ENCODE measurements at places on chromosomes 7 and 10. TPM values are rescaled to one million over a fixed set of nuclear protein-coding genes. Genes with fewer than 3 reads are reported as not detected.

DNA sequence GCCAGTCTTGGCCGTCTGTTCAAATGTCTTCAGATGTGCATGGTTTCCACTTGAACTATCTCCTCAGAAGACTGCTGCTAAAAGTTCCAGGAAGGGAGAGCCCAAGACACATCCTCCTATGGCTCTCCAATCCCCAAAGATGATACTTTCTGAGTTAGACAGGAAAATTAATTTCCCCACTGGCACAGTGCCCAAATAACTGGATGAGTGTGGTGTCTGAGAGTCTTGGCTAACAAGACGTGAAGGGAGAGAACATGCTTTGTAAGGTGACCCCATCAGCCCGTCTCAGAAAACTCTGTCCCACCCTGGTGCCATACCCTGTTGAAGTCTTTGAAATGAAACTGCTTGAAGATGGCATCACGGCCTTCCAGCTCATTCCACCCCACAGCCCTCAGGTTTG is 2.9 kb downstream of the PCBD1 start:
- no peak for DNase-seq

GRCh38 chr10:62610649-62611229 is 193.8 kb upstream of the ADO start:
- DNase-seq, result peak; percentile 82

GRCh38 chr7:99551334-99551733 is 580 bp downstream of the FAM200A start:
- no peak for DNase-seq

GRCh38 chr10:6503171-6503570 is 76.9 kb downstream of the PRKCQ start:
- DNase-seq, result no peak

DNA sequence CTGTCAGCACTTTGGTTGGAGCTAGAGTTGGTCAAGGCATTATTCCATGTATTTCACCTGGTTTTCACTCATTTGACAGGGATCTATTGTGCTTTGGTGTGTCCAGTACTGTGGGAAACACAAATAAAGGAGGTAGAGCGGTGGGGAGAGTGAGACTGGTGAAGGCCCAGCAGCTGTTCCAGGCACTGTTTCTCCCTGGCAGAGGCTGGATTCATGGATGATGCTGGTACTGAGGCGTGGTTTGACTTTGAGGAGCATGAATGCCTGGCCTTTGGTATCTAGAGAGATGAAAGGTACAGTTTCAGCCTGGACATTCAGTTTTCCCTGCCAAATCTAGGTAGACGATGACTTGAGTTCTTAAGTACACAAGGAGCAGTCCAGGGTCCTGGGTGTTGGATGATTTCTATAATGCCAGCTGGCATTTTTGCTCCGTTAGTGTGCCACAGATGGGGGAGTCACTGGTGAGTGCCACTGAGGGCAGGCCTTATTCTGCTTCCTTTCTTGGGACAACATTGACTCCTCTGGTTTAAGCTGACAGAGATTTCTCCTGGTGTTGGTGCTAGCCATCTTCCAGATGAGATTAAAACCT is 162.2 kb upstream of the BMPER start:
- DNase-seq, result no peak

DNA sequence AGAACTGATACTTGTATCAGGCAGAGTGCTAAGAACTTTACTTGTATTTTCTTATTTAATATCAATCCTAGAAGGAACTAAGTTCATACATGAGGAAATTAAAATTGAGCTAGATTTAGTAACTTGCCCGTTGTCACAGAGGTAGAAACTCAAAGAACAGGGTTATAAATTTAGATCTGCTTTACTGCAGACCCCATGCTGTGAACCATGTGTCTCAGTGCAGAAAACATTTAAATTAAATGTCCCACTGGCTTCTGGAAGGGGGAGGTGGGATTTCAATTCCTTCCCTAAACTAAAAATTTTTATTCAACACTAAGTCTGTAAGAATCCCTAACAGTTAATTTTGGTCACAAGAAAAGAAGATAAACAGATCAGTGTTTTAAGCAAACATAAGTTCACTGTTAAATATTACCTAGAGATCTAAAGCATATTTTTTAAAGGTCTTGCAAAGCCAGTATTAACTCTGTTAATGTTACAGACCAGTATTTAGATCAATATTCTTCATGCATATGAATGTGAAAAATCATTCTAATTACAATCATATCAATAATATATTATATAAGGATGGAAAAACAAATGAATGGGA is 23.1 kb downstream of the WASL start:
- DNase-seq, result no peak

DNA sequence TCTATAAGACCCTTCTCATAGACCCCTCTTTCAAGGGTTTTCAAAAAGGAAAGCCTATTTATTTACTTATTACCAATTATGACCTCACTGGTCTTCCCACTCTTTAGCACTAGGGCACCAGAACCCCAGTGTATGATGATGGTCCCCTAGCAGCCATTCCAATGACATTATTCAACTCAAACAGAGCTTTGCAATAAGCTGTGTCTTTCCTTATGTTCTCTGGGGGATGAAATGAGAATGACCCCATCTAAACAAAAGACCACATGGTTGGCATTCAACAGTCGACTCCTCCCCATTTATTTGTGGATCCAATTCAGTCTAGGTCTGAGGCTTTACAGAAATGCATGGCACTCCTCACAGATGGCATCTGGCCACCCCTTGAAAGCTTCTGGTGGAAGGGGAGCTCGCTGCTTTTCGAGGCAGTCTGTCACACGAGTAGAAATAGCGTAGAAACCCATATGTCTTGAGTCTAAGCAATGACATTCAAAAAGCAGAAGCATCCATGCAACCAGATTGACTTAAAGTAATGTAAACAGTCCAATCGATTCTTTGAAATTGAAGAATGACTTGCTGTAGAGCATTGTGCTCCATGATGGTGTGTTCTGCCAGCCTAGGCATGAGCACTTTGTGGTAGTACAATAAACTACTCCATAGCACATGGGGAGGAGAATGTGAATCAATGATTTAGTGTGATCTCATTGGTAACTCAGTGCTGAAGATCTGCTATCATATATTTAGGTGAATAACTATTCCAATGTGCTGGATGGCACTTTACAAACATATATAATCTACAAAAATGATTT is 29.8 kb downstream of the NRP1 start:
- no peak for DNase-seq

DNA sequence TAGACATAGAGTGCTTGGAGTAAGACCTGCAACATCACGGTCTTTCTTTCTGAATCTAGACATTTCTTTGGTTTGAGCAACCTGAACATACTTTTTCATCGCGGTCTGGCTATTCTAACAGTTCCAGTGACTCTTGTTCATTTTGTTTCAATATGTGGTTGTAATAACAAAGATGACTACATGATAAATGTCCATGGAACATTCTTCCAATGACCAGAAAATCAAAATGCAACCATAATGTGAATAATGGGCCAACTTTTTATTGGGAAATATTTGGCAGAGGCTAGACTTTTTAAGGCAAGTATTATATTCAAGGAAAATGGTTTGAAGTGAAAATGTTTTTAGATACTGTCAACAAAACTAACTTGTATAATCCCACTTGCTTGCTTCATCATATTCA is 282.5 kb downstream of the INHBA start:
- no peak for DNase-seq

GRCh38 chr10:13776861-13777311 is 190.1 kb downstream of the PRPF18 start:
- DNase-seq, result no peak

DNA sequence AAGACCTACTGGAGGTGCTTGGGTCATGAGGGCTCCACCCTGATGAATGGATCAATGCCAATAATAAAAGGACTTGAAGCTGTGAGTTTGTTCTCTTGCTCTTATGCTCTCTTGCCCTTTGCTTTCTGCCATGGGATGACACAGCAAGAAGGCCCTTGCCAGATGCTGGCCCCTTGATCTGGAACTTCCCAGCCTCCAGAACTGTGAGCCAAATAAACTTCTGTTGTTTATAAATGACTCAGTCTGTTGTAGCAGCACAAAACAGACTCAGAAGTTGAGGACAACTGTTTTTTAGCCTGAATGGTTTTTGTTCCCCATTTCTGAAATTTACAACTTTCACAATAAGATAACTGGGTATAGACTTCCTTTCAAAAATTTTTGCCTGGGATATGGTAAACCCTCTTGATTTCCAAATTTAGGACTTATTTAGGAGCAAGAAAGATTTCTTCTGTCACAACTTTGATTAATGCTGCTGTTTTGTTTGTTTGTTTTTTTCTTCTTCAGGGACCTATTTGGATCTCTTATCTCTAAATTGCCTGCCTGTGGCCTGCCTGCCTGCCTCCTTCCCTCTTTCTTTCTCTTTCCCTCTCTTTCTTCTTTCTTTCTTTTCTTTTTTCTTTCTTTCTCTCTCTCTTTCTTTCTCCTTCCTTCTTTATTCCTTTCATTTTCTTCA is 12.1 kb downstream of the ENTPD1 start:
- no peak for DNase-seq

DNA sequence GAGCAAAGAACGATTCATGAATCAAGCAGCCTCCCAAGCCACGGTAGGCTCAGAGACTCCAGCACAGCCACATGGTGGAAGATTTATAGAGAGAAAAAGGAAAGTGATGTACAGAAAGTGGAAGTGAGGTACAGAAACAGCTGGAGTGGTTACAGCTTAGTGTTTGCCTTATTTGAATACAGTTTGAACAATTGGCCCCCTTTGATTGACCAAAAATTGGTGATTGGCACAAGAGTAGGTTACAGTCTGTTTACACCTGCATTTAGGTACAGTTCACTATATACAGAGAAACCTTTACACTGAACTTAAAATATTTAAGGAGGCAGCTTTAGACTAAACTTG is 136.4 kb upstream of the ASAH2 start:
- no peak for DNase-seq

GRCh38 chr7:157139810-157140510 is 1.2 kb downstream of the UBE3C start:
- no peak for DNase-seq

GRCh38 chr10:113067501-113067900 is 117.5 kb downstream of the TCF7L2 start:
- DNase-seq, result no peak

FBXO24 gene
- 1.4 TPM for total RNA-seq

PCDH15 gene
- total RNA-seq, result 3.2 TPM

GPR141 gene
- 4.0 TPM for total RNA-seq

PTPRE gene
- 70.6 TPM for total RNA-seq

GPNMB gene
- total RNA-seq, result 322 TPM

CLCN1 gene
- not detected for total RNA-seq

ADAM8 gene
- 20.3 TPM for total RNA-seq

PRKAR2B gene
- total RNA-seq, result 7.9 TPM

CLDN4 gene
- total RNA-seq, result 103 TPM

TMEM213 gene
- 9.6 TPM for total RNA-seq

Measured in upper lobe of right lung (tissue), 1 donor.